Stimulated activated CD4-positive, alpha-beta T cell treated with anti-CD3 and anti-CD28 coated beads, Interleukin-4, amount 100 ng/mL, for 1 hour (primary cell): ENCODE measurements at places on chromosomes 6 and 20.
A peak's percentile ranks its signal among the peaks of the same experiment; 100 is the strongest.

- no peak for DNase-seq
These were observed 76.5 kb downstream of the GJA10 start for GRCh38 chr6:89970609-89971337.

DNA sequence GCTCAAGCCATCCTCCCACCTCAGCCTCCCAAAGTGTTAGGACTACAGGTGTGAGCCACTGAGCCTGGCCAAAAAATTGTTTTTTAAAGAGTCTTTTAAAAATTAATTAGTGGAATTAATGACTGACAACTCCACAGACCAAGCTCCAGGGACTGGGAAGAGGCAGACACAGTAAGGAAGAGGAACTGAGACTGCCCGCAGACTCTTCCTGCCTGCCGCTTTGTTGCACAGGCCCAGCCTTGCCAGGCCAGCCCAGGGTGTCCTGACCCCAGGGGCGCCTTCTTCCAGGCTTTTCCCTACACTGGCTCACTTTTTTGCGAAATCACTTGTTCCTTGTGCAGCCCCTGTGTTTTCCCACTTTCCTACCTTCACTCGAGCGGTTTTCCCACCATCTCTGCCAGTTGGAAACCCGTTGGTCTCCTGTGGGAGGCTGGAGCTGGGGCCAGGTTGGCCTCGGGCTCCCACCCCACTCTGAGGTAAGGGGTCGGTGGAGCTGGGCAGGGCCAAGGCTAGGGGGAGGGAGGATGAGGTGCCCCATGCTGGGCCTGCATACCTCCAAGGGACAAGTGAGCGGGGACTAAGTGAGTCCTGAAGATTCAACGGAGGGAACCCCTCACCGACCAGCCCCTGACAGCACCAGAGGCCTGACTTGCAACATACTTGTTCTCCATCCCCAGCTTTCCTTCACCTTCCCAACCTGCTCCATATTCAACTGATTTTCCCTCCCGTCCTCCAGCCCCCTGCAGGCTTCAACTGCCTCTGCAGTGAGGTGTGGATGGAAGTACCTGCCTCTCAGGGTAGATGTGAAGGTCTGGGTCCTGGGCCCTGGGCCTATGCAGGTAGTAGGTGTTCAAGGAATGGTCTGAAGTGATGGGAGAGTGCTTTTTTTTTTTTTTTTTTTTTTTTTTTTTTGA, 23.5 kb upstream of the SMIM29 start:
- DNase-seq: no peak

GRCh38 chr6:11353921-11354389, 121.5 kb upstream of the NEDD9 start:
- peak; percentile 69 for DNase-seq

GRCh38 chr6:119215885-119216590, 133.5 kb downstream of the MAN1A1 start:
- no peak for DNase-seq

GRCh38 chr20:50838322-50838625, 43.4 kb downstream of the BCAS4 start:
- DNase-seq: no peak

DNA sequence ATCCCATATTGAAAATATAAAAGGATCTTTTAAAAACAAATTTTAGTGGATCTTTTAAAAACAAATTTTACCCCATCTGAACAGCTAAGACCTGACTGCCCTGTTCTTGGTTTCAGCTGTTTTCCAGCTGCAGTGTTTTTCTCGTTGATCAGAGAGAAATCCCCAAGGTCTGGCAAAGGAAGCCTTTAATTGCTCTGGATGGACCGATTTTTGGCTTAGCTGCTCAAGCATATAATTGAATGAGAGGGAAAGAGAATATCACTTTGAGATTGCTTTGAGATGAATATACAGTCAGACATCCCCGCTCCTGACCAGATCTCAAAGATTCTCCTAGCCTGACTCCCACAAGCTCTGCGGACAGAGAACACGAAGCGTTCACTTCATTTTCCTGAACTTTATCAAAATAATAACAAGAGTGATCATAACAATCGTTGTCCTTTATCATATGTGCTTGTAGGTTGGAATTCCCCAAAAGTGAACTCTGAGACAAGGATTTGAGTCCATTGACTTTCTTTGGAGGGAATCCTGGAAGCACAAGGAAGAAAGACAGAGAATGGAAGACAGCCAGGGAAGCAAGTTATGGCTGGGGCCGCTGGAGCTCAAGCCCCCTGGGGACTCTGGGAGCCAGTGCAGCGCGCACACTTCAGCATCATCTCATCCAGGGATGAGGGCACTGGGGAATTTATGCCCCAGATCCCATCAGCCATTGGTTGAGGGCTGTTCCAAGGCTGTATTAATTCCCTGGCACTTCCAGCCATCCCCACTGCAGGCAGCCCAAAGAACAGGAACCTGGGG, 101.3 kb downstream of the SNX5 start:
- DNase-seq: no peak

DNA sequence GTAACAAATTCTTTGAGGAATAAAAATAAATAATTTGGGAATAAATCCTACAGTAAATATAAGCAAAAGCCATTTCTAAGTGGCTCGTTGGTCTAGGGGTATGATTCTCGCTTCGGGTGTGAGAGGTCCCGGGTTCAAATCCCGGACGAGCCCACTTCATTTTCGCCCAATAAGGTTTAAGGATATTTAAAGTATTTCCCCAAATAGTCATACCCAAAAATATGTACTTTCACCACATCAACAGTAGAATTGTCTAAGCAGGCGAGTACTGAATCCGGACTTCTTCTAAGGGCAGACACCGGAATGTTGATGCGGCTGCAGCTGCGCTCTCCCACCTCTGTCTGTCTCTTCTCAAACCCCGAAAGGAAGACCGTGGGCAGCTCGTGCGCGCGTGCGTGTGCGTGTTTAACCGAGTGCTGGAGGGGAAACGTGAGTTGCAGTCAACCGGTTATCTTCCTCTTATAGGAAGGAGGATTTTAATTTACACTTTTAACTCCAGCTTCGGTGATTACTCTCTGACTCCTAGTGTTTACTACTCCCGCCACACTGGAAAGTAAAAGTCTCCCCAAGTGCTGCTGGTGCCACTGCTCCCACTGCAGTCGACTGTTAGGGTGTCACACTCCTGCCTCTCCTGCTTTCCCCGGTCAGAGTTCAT, 155.7 kb upstream of the PRSS16 start:
- DNase-seq: peak; percentile 13

- no peak for DNase-seq
These were observed 403.0 kb upstream of the SPTLC3 start for GRCh38 chr20:12605751-12606150.

DNA sequence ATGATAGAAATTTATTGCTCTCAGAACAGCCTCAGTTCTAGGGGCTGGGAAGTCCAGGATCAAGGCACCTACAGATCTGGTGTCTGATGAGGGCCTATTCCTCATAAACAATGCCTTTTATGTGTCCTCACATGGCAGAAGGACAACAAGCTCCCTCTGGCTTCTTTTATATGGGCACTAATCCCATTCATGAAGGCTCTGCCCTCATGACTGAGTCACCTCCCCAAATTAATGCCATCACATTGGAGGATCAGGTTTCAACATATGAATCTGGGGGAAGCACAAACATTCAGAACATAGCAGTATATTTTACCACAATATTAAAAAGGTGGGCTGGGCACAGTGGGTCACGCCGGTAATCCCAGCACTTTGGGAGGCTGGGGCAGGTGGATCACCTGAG, 58.5 kb upstream of the CCN6 start:
- no peak for DNase-seq

DNA sequence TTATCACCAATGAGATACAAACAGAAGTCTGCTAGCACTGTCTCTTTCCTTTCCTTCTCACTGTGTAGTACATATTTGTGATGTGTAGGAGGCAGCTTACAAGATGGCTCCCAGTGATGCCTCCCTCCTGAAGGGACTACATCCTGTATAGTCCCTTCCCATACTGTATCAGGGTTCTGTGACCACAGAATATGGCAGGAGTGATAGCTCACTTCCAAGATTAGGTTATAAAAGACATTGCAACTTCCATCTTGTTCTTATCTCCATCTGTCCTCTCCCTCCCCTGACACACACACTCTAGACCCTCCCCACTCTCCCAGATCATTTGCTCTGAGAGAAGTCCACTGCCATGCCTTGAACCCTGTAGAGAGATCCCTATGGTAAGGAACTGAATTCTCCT, 38.0 kb downstream of the SESN1 start:
- DNase-seq: no peak

GRCh38 chr20:10129749-10130148, 88.9 kb upstream of the SNAP25 start:
- DNase-seq: no peak

DNA sequence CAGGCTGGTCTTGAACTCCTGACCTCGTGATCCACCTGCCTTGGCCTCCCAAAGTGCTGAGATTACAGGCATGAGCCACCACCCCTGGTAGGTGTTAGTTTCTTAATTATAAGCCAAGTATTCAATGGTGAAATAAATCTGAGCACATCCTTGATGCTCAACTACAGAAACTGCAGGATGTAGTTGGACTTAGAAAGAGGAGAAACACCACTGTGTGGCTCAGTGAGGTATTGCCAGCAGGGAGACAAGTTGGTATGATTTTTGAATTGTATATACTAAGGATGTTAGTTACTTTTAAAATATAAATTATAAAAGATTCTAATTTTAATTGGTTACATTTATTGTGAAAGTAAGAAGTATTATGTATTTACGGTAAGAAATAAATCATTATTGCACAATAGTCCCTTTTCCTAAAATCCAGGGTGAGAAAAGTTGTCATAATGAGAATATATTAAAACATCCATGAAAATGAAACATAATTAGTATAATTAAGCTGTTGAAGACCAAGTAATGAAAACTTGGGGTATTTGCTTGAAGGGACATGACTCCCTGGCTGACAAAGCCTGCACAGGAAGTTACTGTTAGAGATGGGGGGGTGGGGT, 17.6 kb downstream of the SLC18B1 start:
- no peak for DNase-seq

DNA sequence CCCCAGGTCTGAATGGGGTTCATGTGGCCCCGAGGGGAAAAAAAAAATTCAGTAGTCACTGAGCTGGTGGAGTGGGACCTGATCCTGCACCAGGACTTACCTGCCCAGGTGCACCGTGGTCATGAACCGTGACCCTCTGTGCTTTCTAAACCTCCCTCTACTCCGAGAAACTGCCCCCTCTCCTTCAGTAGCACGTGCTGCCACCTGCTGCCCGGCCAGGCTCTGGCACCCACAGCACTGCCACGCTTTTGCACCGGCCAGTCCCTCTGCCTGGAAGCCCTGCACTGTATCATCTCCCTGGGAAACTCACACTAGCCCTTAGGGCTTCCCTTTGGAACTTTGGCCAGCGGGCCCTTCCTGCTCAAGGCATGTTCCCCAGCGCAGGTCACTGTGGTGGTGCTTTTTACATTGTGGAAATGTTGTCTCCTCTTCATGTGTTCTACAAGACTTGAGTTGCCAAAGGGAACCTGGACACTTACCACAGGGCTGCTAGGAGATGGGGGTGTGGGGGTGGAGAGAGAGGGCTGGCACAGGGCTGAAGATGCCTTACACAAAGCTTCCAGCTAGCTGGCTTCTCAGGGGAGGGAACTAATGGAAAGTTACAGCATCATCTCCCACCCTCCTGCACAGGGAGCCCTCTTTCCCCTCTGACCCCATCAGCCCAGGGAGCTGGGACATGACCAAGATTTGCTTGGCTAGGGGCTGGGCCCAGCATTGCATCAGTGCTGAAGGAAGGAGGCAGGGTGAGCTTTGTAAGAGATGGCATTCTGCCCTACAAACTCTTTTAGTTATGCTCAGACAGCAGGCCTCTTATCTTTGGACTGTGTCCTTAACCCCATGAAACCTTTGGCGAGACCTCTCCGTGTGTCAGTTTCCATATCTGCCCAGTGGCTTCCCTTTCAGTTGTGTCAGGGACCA, 2.5 kb upstream of the PTPRT start:
- DNase-seq: no peak

DNA sequence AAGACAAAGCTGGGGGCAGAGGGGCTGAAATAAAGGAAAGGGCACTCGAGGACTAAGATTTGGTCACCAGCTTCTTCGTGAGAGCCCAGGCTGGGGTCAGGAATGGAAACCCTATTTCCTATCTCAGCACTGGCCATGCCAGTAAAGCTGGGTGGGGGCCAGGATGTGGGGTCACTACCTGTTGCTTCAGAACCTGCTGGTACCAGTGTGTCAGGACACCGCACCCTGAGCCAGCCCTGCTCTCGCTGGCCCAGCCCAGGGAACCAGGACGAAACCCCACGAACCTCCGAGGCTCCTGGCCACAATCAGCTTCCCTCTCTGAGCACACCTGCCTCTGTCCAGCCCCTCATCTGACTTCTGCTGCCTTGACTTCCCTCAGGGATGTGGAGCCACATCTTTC, 2.1 kb downstream of the CDSN start:
- no peak for DNase-seq

- no peak for DNase-seq
These were observed 159.9 kb downstream of the LINC00237 start for GRCh38 chr20:20946122-20946759.

GRCh38 chr6:5653801-5654200, 352.9 kb downstream of the NRN1 start:
- no peak for DNase-seq

GRCh38 chr20:44419131-44419844, 56.4 kb upstream of the TTPAL start:
- DNase-seq: no peak

DNA sequence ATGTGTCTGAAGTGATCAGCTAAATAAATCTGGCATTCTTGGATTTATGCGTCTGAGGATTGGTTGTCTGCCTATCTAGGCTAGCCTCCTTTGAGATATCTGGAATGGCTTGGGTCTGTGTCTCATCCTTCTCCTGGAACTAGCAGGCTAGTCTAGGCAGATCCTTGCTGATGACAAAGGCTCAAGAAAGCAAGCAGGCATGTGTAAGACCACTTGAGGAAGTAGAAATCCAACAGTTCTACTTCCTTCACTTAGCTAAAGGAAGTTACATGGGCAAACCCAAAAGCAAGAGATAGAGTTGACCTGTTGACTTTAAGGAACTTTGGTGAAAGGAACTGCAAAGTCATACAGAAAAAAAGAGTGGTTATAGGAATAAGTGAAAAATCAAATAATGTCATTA, 672.6 kb downstream of the MAFB start:
- DNase-seq: no peak

GRCh38 chr6:146650799-146651481, 52.2 kb downstream of the ADGB start:
- no peak for DNase-seq

GRCh38 chr20:48705240-48706115, 122.3 kb downstream of the PREX1 start:
- no peak for DNase-seq

DNA sequence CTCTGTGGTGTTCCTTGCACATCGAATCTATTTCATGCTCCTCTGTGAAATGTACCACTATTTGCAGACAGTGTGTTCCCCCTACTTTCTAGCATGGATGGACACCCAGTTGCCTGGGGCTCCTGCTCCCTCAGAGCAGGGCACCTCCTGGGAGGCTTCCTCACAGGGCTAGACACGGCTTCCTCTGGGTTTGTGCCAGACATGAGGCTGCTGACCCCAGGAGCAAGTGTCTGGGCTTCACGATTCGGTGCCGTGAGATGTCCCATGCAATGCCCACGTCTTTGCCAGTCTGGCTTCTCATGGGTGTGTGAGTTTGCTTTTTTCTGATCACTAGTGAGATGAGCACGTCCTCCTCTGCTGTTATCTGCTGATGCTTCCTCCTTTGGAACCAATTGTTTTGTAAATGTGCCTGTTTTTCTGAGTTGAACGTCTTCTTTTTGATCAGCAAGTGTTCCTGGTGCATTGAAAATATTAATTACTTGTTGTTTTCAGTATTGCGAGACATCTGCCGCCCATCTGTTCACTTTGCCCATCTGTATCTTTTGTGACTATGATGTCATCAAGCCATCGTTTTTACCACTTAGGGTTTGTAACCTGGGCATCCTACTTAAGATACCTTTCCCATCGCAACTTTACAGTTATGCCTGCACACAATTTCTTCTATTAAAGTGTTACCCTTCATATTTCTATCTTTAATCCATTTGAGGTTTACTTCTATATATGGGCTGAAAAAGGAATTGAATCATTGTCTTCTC, 92.0 kb downstream of the TTLL2 start:
- DNase-seq: no peak
